Naive thymus-derived CD8-positive, alpha-beta T cell (primary cell): ENCODE measurements at places on chromosomes 11 and 22. TPM values are rescaled to one million over a fixed set of nuclear protein-coding genes. Genes with fewer than 3 reads are reported as not detected.

GRCh38 chr11:63639199-63639832 is 25.1 kb upstream of the PLAAT3 start:
- no peak for DNase-seq

DNA sequence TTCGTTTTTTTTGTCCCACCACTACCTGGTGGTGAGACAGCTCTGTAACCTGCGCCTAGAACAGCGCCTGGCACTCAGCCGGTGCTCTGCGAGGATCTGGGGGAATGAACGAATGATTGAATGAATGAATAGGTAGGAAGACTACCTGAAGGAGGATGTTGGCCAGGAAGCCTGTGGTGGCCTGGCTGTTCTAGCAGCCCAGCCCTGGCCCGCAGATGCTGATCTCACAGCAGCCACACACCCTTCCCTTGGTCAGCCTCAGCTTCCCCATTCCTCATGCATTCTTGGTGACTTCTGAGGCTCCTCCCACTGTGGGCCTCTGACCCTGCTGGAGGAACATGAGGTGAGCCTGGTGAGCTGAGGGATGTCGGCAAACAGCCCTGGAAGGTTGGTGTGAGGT is 3.7 kb downstream of the TRPM5 start:
- no peak for DNase-seq

DNA sequence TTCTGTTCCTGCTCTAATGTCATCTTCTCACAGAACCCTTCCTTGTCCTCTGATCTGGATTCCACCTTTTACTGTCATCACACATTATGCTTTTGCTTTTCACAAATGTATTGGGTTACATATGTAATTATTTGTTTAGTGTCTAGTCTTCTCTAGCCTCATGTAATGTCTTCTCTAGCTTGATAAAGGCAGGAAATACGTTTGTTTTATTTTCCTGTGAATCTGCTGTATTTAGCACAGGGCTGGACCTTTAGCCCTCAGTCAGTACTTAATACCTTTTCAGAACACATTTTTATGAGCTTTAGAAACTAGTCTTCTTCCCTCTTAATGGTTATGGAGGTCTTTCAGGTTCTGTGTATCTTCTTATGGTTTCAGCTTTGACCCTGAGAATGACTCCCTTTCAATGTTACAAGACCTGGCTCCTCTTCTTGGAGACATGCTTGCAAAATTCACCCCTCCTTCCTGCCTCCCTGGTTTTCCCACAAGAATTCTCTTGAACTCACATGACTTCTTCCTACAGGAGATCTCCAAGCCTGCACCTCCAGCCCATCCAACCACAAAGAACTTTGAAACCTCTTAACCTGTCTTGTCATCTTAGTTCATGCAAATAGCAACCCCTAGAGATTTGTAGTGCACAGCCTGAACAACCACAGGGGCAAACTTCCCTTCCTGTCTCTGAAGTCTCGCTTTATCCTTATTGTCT is 132.7 kb upstream of the DDI1 start:
- no peak for DNase-seq

- DNase-seq: no peak
Measured at GRCh38 chr11:130908770-130909625, 7.3 kb downstream of the SNX19 start.

DNA sequence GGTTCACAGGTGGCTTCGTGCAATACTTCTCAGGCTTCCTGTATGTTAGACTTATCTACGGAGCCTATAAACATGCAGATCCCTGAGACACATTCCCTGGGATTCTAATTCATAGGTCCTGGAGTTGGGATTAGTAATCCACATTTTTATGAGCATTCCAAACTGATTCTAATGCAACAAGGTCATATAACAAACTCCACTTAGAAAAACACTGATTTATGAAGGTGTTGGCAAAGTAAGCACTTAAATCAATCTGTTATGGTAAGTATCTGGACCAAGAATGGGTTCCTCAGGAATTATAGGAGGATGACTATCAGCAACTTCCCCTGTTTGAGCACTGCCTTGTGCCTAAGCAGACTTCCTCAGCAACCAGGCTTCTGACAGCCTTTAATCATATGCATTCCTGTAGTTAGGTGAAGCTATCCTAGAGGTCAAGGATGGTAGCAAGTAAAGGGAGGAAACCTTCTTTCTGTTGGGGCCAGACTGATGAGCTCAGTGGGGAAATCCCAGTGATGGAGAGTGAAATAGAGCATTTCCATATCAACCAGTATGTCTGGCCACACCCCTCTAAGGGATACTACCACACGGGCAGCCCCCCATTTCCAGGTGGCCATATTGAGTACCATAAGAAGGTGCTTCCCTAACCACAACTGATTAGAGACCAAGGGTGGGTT is 89.6 kb downstream of the RASSF10 start:
- DNase-seq: no peak

GRCh38 chr11:102172127-102172848 is 62.0 kb downstream of the YAP1 start:
- no peak for DNase-seq

DNA sequence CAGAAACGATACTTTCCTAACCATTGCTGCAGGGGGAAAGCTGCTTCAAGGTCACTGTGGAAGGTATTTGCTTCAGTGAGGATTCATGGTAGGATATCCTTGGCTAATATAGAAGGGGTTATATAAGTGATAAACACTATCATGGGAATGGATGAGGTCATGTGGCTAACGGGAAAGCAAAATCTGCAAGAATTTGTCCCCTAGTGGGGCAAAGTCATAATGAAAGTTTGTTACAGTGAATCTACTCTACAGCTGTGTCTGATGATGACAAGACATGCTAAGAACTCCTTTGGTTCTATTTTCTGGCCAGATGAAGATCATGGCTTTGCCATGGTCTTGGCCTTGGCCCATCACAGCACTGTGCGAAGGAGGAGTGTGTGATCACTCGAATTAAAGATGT is 13.8 kb downstream of the MMP20 start:
- no peak for DNase-seq

DNA sequence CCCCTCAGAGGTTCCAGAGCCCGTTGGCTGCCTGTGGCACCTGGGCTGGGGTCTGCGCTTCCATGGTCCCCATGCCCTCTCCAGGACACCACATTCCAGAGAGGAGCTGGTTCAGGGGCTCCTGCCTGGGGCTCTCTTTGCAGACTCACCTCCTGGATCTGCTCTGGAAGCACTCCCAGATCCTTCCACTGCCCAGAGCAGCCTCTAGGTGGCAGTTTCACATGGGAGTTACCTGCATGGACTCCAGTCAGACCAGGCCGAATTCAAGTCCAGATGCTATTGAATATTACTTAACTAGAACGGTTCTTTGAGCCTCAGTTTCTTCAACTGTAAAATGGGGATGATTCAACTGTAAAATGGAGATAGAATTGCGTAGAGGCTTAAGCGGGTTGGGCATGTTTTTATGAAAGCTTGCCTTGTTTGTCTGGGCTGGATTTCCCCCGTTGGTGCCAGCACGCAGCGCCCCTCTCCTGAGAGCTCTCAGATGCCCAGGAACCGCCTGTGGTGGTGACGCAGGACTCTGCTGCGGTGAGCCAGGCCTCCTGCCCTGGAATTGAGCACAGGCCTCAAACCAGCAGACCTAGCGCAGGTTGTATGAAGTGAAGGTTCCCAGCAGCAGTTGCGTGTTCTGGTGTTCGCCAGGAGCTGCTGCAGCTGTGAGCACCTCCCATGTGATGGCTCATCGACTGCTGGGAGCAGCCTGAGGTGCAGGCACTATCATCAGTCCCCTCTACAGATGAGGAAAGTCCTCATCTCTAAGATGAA is 44.2 kb downstream of the LMO1 start:
- no peak for DNase-seq

- peak; percentile 13 for DNase-seq
Measured at GRCh38 chr11:73248526-73249185, 23.5 kb upstream of the P2RY6 start.

DNA sequence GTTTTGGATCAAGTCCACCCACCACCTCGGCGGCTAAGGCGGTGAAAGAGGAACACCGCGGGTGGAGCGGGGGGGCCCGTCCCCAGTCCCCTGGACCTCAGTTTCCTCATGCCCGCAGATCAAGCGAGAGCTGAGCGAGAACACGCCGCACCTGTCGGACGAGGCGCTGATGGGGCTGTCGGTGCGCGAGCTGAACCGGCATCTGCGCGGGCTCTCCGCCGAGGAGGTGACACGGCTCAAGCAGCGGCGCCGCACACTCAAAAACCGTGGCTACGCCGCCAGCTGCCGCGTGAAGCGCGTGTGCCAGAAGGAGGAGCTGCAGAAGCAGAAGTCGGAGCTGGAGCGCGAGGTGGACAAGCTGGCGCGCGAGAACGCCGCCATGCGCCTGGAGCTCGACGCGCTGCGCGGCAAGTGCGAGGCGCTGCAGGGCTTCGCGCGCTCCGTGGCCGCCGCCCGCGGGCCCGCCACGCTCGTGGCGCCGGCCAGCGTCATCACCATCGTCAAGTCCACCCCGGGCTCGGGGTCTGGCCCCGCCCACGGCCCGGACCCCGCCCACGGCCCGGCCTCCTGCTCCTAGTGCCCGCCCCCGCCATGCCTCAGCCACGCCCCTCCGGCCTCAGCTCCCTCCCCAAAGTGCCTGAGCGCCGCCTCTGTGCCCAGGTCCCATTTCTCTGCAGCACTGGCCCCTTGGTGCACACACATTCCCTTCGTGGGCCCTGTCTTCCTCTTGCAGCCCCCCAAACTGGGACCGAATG is 12.7 kb downstream of the MAFF start:
- DNase-seq: peak; percentile 56

GRCh38 chr11:91717169-91717568 is 507.4 kb upstream of the FAT3 start:
- no peak for DNase-seq

DNA sequence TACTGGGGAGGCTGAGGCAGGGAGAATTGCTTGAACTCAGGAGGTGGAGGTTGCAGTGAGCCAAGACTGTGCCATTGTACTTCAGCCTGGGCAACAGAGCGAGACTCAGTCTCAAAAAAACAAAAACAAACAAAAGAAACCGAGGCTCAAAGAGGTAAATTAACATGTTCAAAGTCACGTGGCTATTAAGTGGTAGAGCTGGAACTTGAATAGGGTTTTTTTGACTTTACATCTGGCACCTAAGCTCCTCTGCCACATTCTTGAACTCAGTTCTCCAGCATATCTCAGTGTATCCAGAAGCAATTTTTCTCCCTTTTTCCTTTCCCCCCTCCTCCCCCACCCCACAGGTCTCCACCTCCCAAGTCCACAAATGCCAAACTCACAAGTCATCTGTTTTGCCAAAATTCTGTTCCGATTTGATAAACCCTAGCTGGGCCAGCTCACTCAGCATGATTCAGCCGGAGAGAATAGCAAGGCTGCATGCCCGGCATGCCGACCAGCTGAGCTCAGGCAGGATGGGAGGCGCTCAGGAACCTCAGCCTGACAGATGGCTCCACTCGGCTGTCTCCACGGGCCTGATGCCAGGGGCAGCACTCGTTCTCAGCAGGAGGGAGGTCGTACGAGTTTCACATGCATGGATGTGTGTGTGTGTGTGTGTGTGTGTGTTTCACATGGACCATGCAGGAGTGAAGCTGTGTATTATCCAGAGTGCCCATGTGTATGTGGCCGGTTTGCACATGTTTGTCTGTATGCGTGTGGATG is 63.2 kb upstream of the RRAS2 start:
- no peak for DNase-seq

GRCh38 chr11:106133529-106133928 is 56.1 kb downstream of the AASDHPPT start:
- no peak for DNase-seq

DNA sequence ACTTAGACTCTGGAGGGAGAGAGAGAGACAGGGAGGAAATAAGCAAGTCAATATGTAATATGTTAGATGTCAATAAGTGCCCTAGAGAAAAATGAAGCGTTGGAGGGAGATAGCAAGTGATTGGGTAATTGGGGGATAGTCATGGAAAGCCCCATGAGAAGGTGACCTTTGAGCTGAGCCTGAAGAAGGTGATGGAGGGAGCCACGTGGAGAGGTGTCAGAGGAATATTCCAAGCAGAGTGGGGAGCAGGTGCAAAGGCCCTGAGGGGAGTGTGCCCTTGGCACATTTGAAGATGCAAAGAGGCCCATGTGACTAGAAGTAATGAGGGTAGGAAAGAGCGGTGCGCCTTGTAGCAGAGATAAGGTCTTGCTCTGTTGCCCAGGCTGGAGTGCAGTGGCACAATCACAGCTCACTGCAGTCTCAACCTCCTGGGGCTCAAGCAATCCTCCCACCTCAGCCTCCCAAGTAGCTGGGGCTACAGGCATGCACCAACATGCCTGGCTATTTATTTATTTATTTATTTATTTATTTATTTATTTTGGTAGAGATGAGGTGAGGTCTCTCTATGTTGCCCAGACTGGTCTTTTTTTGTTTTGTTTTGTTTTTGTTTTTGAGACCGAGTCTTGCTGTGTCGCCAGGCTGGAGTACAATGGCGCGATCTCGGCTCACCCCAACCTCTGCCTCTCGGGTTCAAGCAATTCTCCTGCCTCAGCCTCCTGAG is 2.1 kb downstream of the LHFPL7 start:
- DNase-seq: no peak

- no peak for DNase-seq
Measured at GRCh38 chr22:47296405-47297260, 534.2 kb downstream of the TBC1D22A start.

GRCh38 chr22:26487996-26488395 is 4.3 kb downstream of the SRRD start:
- DNase-seq: no peak

DNA sequence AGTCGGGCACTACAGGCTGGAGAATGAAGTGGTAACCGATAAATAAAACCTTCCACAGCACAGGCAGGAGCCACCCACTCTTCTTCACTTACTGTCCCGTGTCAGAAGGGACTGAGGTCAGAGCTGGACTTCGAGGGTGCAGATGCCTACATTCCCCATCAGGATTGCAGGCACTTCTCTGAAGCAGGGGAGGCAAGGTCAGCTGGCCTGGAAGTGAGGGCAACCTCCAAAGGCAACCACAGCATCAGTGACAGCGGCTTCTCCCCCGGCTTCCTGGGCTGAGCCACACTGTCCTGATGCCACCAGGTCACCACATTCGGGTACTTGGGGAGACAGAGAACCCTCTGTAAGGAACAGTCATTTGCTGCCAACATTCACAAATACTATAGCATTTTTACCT is 22.7 kb downstream of the TCIRG1 start:
- no peak for DNase-seq

DNA sequence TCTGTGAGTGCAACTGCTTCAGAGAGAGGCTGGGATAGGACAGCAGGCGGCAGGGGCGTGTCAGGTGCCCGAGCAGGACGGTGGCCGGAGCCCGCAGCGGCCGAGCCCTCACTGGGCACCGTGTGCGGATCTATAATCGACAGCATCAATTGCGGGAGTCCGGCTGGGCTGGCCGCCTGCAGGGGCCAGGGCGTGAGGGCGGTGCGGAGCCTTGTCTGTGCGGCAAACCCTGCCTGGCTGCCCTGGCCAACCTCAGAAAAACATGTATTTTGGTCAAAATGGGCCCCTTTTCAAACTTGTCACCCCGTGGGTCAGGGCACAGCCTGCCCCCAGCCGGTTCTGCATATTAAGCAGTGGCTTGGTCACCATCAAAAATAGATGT is 91.3 kb upstream of the KCNQ1OT1 start:
- DNase-seq: no peak

Gene C22orf15
- total RNA-seq: 4.1 TPM

Gene PLEKHB1
- total RNA-seq: 86.8 TPM

Gene CNGA4
- 1.2 TPM for total RNA-seq

Gene APOBEC3H
- total RNA-seq: 0.55 TPM

Gene TYR
- total RNA-seq: not detected

Gene PKNOX2
- not detected for total RNA-seq

Gene MGAT3
- total RNA-seq: 0.55 TPM

Gene HIC2
- 11.1 TPM for total RNA-seq
